GM12864 (cell line): ENCODE measurements at places on chromosomes 16 and 17.

DNA sequence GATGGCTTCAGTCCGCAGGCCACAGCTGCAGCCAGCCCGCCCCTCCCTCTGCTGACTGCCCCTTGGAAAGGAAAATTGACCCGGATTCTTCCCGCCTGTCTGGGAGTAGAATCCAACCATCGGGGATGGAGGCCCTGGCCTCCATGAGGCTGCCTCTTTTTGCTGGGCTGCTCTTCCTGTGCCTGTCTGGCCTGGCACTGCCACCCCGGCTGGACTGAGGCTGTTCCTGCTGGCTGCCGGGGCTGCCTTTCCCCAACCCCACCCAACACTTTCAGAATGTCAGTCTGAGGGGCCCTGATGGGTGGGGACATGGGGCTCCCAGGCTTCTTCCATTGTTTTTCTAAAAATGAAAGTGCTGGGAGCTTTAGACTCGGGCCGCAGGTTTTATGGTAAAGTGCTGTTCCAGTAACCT is 7.3 kb downstream of the BAHCC1 start:
- DNase-seq: no peak

- no peak for DNase-seq
Measured at GRCh38 chr17:49190932-49191331, 19.4 kb downstream of the GNGT2 start.

DNA sequence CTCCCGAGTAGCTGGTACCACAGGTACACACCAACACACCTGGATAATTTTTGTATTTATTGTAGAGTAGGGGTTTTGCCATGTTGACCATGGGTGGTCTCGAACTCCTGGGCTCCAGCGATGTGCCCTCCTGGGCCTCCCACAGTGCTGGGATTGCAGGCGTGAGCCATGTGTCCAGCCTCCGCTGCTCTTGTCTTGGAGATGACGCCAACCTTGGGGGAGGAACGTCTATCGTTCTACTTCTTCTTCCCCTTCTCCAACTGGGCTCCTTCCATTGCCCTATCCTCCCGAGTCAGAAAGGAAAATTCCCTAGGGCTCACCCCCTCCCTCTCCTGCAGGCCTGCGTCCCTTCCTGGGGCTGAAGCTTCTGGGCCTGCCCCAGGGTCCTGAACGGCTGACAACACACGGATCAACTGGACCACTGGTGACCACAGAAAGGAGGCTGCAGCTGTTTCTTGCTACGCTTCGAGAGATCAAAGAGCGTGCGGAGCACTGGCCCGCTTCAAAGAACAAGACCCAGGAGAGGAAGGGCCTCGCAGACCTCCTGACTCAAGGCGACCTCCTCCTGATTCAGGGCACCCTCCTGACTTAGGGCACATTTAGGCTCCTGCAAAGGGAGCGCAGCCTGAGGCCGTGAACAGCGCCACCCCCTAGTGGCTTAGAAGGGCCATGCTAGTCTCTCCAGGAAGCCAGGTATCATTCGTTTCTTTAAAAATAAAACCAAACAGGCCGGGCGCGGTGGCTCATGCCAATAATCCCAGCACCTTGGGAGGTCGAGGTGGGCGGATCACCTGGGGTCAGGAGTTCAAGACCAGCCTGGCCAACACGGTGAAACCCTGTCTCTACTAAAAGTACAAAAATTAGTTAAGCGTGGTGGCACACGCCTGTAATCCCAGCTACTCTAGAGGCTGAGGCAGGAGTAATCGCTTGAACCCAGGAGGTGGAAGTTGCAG is 48.5 kb upstream of the HELZ start:
- DNase-seq: peak; percentile 35

DNA sequence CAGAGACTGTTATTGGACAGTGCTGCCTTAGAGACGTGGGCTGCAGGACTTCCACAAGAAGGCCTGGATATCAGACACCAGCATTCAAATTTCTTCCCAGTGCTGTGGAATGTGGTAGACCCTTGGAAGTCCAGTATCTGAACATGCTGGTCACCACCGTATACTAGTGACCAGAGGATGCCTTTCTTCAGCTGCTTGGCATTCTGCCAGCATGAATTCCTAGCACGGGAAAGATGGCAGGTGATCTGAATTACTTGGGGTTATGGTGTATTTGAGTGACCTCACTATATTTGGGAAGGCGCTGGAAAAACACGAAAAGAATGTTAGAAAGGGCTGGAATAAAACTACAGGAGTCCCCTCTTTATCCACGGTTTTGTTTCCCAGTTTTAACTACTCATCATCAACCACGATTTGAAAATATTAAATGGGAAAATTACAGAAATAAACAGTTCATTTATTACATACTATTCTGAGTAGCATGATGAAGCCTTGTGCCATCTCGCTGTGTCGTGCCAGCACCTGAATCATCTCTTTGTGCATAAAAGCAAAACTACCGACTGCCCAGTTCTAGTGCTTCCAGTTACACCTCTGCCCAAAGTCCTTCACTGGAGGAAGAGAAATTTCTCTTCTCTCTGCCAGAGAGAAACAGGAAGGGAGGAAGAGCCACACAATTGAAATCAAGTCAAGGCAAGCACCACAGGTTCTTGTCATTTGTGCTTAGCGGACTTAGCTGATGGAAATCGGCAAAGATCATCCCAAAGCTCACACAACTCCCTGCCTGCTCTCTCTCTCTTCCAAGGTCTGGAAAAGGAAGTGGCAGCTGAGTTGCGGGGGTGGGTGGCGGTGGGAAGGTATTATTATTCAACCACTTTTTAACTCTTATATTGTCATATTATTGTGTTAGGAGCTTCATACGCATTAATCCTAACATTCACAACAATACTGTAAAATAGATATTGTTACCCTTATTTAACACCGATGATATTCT is 1.4 kb upstream of the CHST4 start:
- no peak for DNase-seq

GRCh38 chr17:1186923-1187771 is 7.4 kb upstream of the ABR start:
- DNase-seq: no peak

DNA sequence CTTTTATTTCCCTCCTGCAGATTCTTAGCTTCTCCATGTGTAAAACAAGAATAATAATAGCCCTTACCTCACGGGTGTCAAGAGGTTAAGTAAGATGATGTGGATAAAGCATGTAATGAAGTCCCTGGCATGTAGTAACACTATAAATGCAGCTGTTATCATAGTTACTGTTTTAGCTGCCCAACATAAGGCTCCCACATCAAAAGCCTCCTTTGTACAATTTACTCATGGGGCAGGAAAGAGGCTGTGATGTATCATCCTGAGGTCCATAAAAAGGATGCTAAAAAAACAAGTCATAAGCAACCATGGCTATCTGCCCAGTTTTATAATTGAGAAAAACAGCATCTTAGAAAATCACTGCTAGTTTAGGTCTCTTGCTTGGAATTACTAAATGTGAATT is 339.7 kb downstream of the CA10 start:
- no peak for DNase-seq

- DNase-seq: no peak
Measured at GRCh38 chr17:19716108-19717030, at the start of gene SLC47A2. TSS of gene SLC47A2 (minus strand) at chr17:19716584. CDS start at chr17:19716555, 29 bp downstream.

GRCh38 chr17:9179602-9180001 is 158.3 kb downstream of the NTN1 start:
- no peak for DNase-seq

DNA sequence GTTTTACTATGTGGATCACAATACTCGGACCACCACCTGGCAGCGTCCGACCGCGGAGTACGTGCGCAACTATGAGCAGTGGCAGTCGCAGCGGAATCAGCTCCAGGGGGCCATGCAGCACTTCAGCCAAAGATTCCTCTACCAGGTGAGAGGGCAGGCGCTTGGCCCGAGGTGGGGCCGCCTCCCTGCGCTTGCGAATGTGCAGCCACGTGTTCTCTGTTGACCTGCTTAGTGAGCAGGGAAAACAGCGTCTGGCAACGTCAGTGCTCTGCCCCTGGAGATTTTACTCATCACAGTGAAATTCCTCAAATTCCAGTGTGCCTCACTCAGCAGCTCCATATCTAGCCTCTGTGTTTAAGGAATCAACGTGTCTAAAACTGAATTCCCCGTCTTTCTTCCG is 33.4 kb upstream of the CLEC18A start:
- no peak for DNase-seq

- no peak for DNase-seq
Measured at GRCh38 chr17:29612404-29613280, 10.1 kb downstream of the CORO6 start.

GRCh38 chr16:65767125-65767524 is 599.4 kb upstream of the CDH5 start:
- DNase-seq: no peak

GRCh38 chr17:34665150-34665806 is 85.9 kb downstream of the TMEM132E start:
- DNase-seq: no peak

GRCh38 chr17:77160091-77160874 is 19.5 kb downstream of the SEC14L1 start:
- no peak for DNase-seq

DNA sequence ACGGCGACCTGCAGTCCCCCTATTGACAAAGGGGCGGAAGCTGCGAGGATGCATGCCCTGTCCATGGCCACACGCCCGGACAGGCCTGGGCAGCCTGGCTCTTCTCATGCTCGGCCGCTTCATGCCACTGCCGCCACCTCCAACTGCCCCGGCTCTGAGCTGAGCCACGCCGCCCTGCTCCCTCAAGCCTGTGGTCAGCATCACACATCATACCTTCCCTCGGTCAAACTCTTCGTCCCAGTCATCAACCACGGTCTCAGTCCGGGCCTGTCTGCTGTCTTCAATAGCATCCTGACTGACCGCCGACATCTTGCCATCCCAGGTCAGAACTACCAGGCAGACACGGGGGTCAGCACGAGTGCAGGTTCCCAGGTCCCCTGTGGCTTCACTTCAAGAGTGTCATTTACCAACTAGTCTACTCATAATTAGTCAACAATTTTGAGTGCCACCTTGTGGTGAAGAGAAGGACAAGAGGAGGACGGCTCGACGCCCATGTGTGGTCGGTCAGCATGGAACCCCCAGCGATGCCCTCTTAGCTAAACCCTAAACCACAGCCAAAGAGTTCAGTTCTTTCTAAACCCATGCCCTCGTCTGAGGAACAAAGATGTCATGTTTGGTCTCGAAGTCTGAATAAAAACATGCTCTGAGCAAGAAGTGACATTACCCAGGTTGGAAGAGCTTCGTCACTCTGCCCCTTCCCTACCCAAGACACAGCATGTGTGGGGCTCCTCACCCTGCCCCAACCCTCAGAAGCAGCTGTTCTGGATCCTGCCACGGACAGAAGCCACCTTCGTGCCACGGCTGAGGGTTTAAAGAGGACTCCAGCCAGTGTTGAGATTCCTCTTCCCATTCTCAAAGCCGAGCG is 16.9 kb upstream of the CYTH1 start:
- no peak for DNase-seq

DNA sequence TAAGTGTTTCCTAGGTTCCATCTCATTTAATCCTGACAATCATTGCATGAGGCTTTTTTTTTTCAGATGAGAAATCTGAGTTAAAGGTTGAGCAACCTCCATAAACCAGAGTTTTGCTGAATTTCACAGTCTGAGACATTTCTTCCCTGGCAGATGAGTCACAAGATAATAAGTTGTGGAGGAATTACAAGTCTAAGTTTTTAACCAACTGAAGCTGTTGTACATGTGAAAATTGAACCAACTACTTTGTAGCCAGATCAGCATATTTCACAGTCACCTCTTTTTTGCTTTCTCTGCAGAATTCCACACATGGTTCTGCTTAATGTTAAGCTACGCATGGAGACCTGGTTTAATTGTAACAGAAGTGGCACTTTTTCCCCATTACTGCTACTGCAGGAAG is 765.6 kb downstream of the CDH11 start:
- DNase-seq: no peak

DNA sequence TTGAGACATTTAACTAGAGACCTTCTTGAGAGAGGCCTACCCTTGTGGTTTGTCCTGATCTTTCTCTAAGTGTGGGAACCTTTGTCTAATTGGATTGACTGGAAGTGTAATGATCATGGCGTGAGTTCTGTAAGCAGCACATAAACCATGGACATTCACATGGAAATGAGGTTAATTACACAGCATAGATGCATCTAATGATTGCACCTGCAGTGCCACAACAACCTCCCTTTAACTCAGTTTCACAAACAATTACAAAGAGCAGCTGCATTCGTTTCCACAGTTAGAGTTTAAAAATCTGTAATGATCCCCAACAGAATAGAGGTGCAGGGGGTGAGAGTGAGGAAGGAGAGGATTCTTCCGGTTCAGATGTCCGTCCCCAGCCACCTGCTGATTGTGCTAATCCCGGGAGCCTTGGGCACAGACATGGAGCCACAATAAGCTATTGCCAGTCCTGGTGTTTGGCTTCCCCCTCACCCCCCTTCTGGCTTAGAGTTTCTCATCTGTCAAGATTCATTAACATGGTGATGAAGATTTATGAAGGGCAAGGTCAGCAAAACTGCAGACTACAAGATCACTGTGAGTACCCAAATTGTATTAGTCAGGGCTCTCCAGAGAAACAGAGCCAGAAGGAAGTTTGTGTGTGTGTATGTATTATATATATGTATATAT is 659.2 kb upstream of the SOX9 start:
- DNase-seq: no peak

GRCh38 chr16:12160249-12160648 is 183.7 kb downstream of the SNX29 start:
- no peak for DNase-seq

DNA sequence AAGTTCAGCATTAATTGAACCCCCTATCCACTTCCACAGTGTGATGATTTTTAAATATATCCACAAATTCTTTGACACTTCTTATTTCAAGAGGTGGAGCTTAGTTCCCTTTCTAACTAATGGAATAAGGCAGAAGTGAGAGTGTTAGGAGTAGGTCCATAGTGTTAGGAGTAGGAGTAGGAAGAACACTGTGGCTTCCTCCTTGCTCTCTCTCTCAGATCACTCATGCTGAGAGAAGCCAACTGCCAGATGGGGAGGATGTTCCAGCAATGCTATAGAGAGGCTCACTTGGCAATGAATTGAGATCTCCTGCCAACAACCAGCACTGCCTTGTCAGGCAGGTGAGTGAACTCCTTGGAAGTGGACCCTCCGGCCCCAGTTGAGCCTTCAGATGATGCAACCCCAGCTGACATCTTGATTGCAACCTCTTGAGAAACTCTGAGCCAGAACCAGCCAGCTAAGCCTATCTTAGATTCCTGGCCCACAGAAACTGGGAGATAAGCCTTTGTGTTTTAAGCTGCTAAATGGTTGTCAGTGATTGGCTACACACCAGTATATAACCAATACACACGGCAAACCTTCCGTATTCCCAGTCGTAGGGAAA is 44.3 kb downstream of the SPECC1 start:
- no peak for DNase-seq
